ENCODE measurements at places on chromosomes 5 and 9. TPM values are rescaled to one million over a fixed set of nuclear protein-coding genes. Genes with fewer than 3 reads are reported as not detected.

Gene ZDHHC11B
- total RNA-seq: 19.6 TPM

DNA sequence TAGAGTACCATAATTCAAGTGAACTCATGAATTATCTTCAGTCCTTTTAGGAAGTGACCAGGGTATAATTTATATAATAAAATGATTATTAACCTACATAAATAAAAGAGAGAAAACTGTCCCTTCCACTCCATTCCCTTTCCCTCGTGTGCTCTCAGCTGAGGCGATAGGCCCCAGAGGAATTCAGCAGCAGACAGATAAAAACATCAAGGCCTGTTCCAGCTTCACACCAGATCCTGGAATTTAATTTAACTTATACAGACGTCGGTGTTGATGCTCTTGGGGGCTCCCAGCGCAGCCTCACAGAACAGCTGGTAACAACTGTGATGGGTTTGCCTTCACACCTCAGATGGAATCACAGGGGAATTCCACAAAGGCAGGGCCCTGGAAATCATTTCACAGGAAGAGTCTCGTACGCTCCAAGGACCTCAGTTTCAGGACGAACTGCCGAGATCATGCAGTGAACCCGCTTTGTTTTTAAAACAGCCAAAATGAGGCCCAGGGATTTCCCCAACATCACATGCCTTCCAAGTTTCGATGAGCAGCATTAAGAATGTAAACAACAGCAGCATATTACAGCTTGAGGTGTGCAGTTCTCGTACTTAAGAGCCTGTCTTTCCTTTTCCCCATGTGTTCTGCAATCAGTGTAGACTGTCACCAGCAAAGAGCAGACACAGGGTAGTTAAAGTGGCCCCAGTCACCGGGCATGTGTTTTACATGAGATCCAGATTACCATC lies 73.6 kb upstream of the ALDH1B1 start:
- H3K36me3 ChIP-seq: no peaks in the 10 kb centered on the region
- no peak for DNase-seq
- no peak overlapping the region for H3K4me3 ChIP-seq
- H3K4me1 ChIP-seq: no peaks in the 10 kb centered on the region
- H3K27ac ChIP-seq: no peak overlapping the region
- H3K27me3 ChIP-seq: peaks cover 8% of the 10 kb centered on the region

GRCh38 chr5:17852740-17853139 lies 218.5 kb downstream of the TAF11L14 start:
- H3K27me3 ChIP-seq: no peaks in the 10 kb centered on the region
- no peaks in the 10 kb centered on the region for H3K36me3 ChIP-seq
- no peaks in the 10 kb centered on the region for H3K4me1 ChIP-seq
- H3K4me3 ChIP-seq: no peak overlapping the region

Gene RASEF
- not detected for total RNA-seq

DNA sequence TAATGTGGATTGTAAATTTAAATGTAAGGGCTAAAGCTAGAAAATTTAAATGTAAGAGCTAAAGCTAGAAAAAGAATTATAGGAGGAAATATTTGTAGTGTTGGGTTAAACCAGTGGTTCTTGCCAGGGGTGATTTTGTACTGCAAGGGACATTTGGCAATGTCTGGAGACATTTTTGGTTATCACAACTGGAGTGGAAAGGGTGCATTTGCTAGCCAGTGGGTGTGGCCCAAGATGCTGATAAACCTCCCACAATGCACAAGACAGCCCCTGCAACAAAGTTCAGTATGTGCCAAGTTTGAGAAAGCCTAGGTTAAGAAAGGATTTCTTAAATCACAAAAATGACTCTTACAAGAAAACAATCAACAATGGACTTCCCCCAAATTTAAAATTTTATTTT lies 31.6 kb upstream of the ELL2 start:
- no peak overlapping the region for H3K27ac ChIP-seq
- no peak overlapping the region for H3K4me3 ChIP-seq
- DNase-seq: no peak
- H3K27me3 ChIP-seq: no peaks in the 10 kb centered on the region
- no peaks in the 10 kb centered on the region for H3K4me1 ChIP-seq

GRCh38 chr9:133405508-133406438 lies 12.0 kb downstream of the REXO4 start:
- no peak for DNase-seq
- H3K4me3 ChIP-seq: no peak overlapping the region
- H3K4me1 ChIP-seq: peaks cover 13% of the 10 kb centered on the region
- no peak overlapping the region for H3K27ac ChIP-seq

GRCh38 chr5:151154931-151155774 lies 2.4 kb downstream of the ANXA6 start:
- H3K4me3 ChIP-seq: no peak overlapping the region
- H3K4me1 ChIP-seq: peaks cover 73% of the 10 kb centered on the region
- no peaks in the 10 kb centered on the region for H3K36me3 ChIP-seq
- no peaks in the 10 kb centered on the region for H3K27me3 ChIP-seq
- no peak for DNase-seq

Gene PTPN3
- 22.7 TPM for total RNA-seq

- H3K4me1 ChIP-seq: peaks cover 17% of the 10 kb centered on the region
- no peak overlapping the region for H3K27ac ChIP-seq
- H3K4me3 ChIP-seq: no peak overlapping the region
- H3K27me3 ChIP-seq: no peaks in the 10 kb centered on the region
- peaks cover 14% of the 10 kb centered on the region for H3K36me3 ChIP-seq
- DNase-seq: no peak
These were observed 51.5 kb downstream of the PSD2 start for GRCh38 chr5:139847091-139847490.

DNA sequence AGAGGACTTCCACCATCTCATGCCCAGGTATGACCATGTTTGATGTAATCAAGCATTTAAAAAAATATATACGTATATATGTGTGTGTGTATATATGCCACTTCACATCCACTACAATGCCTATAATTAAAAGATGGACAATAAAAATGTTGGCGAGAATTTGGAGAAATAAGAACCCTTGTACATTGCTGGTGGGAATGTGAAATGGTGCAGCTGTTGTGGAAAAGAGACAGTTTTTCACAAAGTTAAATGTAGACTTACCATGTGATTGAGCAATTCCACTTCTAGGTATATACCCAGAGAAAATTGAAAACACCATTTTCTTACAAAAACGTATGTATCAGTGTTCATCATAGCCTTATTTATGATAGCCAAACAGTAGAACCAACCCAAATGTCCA lies 229.2 kb upstream of the WWC1 start:
- DNase-seq: no peak
- no peaks in the 10 kb centered on the region for H3K36me3 ChIP-seq
- H3K27ac ChIP-seq: no peak overlapping the region

- DNase-seq: no peak
- H3K4me3 ChIP-seq: no peak overlapping the region
- H3K27ac ChIP-seq: no peak overlapping the region
- no peaks in the 10 kb centered on the region for H3K36me3 ChIP-seq
- H3K4me1 ChIP-seq: no peaks in the 10 kb centered on the region
- no peaks in the 10 kb centered on the region for H3K27me3 ChIP-seq
These were observed 26.6 kb upstream of the CRB2 start for GRCh38 chr9:123329329-123329955.

GRCh38 chr5:114319821-114320220 lies 42.0 kb upstream of the KCNN2 start:
- no peaks in the 10 kb centered on the region for H3K36me3 ChIP-seq
- no peak for DNase-seq
- H3K27ac ChIP-seq: peak overlapping the region; percentile 76
- H3K4me3 ChIP-seq: no peak overlapping the region
- H3K4me1 ChIP-seq: peaks cover 19% of the 10 kb centered on the region

DNA sequence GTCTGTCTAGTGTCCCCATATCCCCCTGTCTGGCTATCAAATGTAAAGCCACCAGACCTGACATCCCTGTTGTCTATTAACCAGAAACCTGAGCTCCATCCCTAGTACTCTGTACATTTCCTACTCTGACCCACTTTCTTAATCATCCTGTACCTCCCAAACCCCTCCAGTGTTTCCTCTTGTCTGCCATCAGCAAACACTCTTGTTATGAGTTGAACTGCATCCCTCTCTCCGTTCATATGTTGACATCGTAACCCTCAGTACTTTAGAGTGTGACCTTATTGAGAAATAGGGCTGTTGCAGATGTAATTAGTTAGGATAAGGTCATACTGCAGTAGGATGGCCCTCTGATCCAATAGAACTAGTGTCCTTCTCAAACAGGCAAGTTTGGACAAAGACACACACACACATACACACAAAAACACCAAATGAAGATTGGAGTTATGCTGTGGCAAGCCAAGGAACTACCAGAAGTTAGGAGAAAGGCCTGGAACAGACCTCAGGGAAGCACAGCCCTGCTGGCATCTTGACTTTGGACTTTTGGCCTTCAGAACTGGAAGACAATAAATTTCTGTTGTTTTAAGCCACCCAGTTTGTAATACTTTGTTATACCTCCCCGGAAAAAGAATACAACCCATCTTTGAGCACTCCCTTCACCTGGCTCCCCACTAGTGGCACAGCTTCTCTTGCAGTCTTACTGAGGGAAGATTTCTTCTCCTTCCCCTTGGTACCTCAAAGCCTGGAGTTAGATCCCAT lies 180.0 kb upstream of the PTGER4 start:
- H3K4me3 ChIP-seq: no peak overlapping the region
- no peaks in the 10 kb centered on the region for H3K27me3 ChIP-seq
- no peaks in the 10 kb centered on the region for H3K36me3 ChIP-seq
- H3K27ac ChIP-seq: no peak overlapping the region
- DNase-seq: no peak

Data from heart right ventricle (tissue), 16 donors.